NCI-H1694 treated with DMSO at 0.1 percent for 48 hours (cell line): ENCODE measurements at places on chromosomes 4 and X.

GRCh38 chr4:94488670-94489069 is 36.9 kb downstream of the PDLIM5 start:
- DNase-seq, result no peak

GRCh38 chr4:103498161-103499070 is 221.4 kb downstream of the TACR3 start:
- no peak for DNase-seq

DNA sequence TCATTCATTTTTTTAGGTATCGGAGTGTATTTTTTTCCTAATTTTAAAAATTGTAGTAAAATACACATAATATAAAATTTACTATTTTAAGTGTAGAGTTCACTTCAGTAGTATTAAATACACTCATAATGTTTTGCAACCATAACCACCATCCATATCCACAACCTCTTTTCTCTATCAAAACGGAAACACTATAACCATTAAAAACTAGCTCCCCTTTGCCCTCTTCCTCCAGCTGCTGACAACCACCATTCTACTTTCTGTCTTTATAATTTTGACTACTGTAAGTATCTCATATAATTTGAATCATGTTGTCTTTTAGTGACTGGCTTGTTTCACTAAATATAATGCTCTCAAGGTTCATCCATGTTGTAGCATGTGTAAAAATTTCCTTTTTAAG is 205.4 kb upstream of the CXorf51B start:
- DNase-seq, result no peak

- DNase-seq, result no peak
Measured at GRCh38 chr4:109177096-109177810, 125.2 kb downstream of the COL25A1 start.

GRCh38 chr4:33427676-33428075 is 2707.5 kb downstream of the PCDH7 start:
- no peak for DNase-seq

- no peak for DNase-seq
Measured at GRCh38 chr4:82373486-82373815, 340 bp downstream of the HNRNPD start.

- no peak for DNase-seq
Measured at GRCh38 chr4:156516698-156517097, 454.9 kb downstream of the PDGFC start.
